Body of pancreas (tissue), 4 donors: ENCODE measurements at places on chromosomes 7 and 10.

DNA sequence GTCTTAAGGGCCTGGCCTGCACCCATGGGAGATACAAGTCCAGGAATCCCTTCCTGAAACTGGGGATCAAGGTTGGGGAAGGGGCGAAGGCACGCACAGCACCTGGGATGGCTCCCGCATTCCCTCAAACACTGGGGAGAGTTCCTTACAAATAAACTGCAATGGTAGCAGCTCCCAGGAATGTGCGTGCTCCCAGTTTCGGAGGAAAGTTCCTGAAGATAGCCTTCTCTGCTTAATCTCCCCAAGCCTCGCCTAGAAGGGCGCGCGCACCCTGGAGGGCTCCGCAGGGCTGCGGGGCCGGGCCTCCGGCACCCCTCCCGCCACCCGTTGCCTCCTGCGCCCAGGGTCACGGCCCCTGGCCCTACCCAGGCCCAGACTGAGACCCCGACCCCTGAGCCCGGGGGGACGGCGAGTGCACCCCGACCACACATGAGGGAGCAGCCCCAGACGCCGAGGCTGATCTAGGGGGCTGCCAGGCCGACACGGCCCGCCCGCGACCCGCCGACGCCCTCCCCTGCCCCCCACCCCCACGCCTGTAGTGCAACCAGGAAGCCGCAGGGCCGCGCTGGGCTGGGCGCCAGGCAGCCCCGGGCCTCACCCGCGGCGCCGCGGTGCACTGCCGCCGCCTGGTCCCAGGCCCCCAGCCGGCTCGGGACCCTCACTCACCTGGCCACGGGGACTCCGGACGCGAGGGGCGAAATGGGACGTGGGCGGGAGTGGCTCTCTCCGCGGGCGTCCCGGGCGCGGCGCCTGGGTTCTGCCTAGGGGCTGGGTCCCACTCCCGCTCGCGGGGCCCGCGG is 460 bp downstream of the ANXA11 start:
- peak; percentile 61 for DNase-seq
- peaks cover 70% of the 10 kb centered on the region for H3K4me1 ChIP-seq
- no peaks in the 10 kb centered on the region for H3K36me3 ChIP-seq
- H3K4me3 ChIP-seq: peak overlapping the region; percentile 75
- H3K27ac ChIP-seq: peak overlapping the region; percentile 98

GRCh38 chr10:19730167-19730906 is 85.9 kb upstream of the PLXDC2 start:
- no peaks in the 10 kb centered on the region for H3K36me3 ChIP-seq
- DNase-seq: no peak
- no peaks in the 10 kb centered on the region for H3K27me3 ChIP-seq
- no peak overlapping the region for H3K27ac ChIP-seq
- no peak overlapping the region for H3K4me3 ChIP-seq

DNA sequence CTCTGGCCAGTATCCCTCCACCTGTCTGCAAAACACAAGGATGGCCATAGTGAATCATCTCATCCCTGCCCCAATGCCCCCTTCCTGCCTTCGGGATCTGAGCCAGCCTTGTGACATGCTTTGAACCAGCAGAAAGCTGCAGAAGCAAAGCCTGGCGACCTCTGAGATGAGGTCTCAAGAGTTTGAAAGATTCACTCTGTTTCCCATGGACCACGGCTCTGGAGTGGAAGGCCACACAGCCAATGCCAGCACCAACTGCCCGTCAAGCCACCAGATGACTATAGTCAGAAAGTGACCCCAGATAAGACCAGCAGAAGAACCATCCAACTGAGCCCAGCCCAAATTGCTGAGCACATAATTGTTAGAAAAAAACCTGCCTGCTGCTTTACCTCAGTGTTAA is 193.9 kb upstream of the PPP2R2D start:
- DNase-seq: no peak
- no peak overlapping the region for H3K4me3 ChIP-seq
- H3K36me3 ChIP-seq: no peaks in the 10 kb centered on the region
- H3K27me3 ChIP-seq: no peaks in the 10 kb centered on the region
- H3K4me1 ChIP-seq: no peaks in the 10 kb centered on the region
- no peak overlapping the region for H3K27ac ChIP-seq

DNA sequence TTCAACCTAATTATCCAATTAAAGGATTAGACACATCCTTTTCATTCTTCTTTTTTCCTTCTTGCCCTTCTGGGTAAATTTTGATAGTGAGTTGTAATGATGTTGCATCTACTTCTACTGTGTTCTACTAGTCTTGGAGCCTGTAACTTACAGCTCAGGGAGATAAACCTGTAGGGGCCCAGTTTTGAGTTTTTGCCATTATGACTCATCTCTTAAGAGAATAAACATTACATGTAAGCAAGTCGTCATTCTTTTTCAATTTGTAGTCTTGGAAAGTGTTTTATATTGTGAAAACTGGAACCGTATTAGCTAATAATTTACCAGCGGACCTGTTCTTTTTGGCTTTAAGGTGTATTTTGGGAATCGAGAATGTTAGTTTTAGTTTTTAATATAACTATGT is 89.7 kb upstream of the RPA3 start:
- H3K27ac ChIP-seq: no peak overlapping the region
- no peak overlapping the region for H3K4me3 ChIP-seq
- no peaks in the 10 kb centered on the region for H3K27me3 ChIP-seq
- no peaks in the 10 kb centered on the region for H3K36me3 ChIP-seq
- no peak for DNase-seq
- peaks cover 5% of the 10 kb centered on the region for H3K4me1 ChIP-seq

- H3K27me3 ChIP-seq: no peaks in the 10 kb centered on the region
- H3K27ac ChIP-seq: no peak overlapping the region
- H3K4me3 ChIP-seq: no peak overlapping the region
- peak; percentile 25 for DNase-seq
These were observed 1.0 kb upstream of the KCP start for GRCh38 chr7:128911423-128912031.

- H3K27me3 ChIP-seq: no peaks in the 10 kb centered on the region
- H3K36me3 ChIP-seq: no peaks in the 10 kb centered on the region
- DNase-seq: peak; percentile 54
- no peak overlapping the region for H3K4me3 ChIP-seq
- H3K27ac ChIP-seq: no peak overlapping the region
- no peaks in the 10 kb centered on the region for H3K4me1 ChIP-seq
These were observed 433.6 kb downstream of the ACTR3B start for GRCh38 chr7:153193144-153193595.

- H3K4me3 ChIP-seq: no peak overlapping the region
- no peaks in the 10 kb centered on the region for H3K36me3 ChIP-seq
- no peak overlapping the region for H3K27ac ChIP-seq
These were observed 83.2 kb downstream of the HECTD2 start for GRCh38 chr10:91493313-91493712.

DNA sequence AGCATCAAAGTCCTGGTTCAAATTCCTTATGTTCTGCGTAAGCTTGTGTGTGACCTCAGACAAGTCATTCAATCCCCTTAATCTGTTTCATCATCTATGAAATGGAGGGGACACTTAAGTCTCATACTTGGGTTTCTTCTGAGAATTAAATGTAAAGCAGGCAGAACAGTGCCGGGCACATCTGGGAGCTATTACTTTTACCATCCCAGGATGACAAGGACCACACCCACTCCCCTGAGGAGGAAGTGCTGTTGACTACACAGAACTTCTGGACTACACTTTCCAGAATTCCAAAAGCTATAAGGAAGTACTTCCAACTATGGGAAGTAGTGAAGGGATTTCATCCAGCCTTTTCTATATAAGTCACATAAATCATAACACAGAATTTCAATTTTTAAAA is 294.9 kb downstream of the IPMK start:
- no peak for DNase-seq
- no peak overlapping the region for H3K4me3 ChIP-seq
- H3K36me3 ChIP-seq: no peaks in the 10 kb centered on the region
- H3K27me3 ChIP-seq: no peaks in the 10 kb centered on the region

DNA sequence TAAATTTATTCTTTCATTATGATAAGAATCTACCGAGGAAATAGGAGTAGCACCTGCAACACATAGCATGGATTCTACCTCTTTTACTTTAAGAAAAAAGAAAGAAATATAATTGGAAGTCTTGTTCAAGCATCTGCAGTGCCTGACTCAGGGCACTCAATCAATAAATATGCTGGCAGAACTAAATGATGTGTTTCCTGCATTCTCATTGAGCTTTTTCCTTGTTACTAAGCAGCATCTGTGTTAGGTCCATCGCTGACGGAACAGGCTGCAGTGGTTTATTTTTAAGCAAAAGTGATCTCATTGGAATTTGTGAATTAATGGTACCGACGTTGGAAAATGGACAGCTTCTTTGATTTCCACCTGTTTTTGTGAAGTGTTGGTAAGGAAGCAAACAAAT is 417.5 kb downstream of the DPP6 start:
- H3K4me1 ChIP-seq: no peaks in the 10 kb centered on the region
- no peaks in the 10 kb centered on the region for H3K36me3 ChIP-seq
- no peaks in the 10 kb centered on the region for H3K27me3 ChIP-seq
- H3K27ac ChIP-seq: no peak overlapping the region

GRCh38 chr10:75146780-75147179 is 35.3 kb downstream of the SAMD8 start:
- no peak overlapping the region for H3K27ac ChIP-seq
- H3K4me3 ChIP-seq: no peak overlapping the region
- no peaks in the 10 kb centered on the region for H3K27me3 ChIP-seq
- peaks cover 3% of the 10 kb centered on the region for H3K36me3 ChIP-seq

GRCh38 chr7:103577059-103577458 is 131.1 kb upstream of the SLC26A5 start:
- H3K36me3 ChIP-seq: no peaks in the 10 kb centered on the region
- H3K4me1 ChIP-seq: no peaks in the 10 kb centered on the region
- H3K4me3 ChIP-seq: no peak overlapping the region

DNA sequence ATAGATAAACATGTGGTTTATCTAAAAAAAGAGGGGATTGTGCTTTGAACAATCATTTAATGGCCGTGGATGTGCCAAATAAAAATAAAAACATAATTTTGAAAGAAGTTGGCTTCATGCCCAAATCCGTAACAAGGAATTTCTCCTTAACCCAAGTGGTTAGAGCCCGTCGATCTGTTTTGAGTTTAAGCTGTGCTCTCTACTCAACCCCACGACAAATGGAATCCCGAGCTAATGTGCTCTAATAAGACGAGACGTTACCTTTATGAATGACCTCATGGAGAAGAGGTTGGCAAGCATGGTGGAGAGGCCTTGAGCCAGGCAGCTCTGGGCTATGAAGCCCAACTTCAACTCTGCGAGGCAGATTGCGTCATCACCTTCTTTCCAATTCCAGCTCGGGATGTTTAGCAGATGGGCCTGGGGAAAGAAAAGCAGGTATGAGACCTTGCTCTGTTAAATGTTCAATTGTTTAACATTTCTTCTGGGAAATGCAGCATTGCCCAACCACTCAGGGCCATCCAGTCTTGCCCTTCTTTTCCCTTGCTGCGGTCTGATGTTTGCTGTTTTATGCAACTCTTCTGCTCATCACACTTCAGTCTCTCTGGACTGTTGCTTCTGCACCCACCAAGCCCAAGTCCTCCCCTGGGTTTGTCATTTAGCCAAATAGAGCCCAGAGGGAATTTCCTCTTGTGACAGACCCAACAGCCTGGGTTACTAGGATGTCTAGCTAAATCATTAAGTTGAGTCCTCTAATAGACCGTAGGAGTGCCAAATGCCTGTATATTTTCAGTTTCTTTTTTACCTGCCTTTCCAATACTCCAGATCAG is 564.6 kb downstream of the KCNMA1 start:
- H3K4me1 ChIP-seq: no peaks in the 10 kb centered on the region
- no peaks in the 10 kb centered on the region for H3K27me3 ChIP-seq
- DNase-seq: peak; percentile 14
- H3K36me3 ChIP-seq: no peaks in the 10 kb centered on the region
- H3K4me3 ChIP-seq: no peak overlapping the region
- H3K27ac ChIP-seq: no peak overlapping the region

DNA sequence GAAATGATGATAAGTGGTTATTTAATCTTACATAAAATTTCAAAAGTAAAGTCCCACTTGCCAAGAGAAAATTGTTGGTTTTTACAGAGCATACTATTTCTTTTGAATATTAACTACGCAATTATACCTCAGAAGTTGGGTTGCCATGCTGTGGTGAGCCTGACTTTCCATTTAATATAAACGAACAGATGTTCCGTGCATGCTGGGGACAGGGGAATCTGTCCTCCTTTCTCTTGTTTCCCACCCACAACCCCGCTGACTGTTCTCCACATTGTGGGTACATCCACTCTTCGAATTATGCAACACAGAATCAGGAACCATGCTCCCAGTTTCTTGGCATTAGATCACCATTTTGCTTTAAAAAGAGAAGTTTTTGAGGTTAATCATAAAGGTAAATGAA is 29.2 kb upstream of the RTKN2 start:
- no peaks in the 10 kb centered on the region for H3K36me3 ChIP-seq
- DNase-seq: no peak
- no peaks in the 10 kb centered on the region for H3K4me1 ChIP-seq
- no peak overlapping the region for H3K4me3 ChIP-seq
- no peak overlapping the region for H3K27ac ChIP-seq

GRCh38 chr7:2997014-2997413 is 46.7 kb downstream of the CARD11 start:
- H3K36me3 ChIP-seq: no peaks in the 10 kb centered on the region
- no peak overlapping the region for H3K4me3 ChIP-seq
- no peak overlapping the region for H3K27ac ChIP-seq
- H3K27me3 ChIP-seq: no peaks in the 10 kb centered on the region

DNA sequence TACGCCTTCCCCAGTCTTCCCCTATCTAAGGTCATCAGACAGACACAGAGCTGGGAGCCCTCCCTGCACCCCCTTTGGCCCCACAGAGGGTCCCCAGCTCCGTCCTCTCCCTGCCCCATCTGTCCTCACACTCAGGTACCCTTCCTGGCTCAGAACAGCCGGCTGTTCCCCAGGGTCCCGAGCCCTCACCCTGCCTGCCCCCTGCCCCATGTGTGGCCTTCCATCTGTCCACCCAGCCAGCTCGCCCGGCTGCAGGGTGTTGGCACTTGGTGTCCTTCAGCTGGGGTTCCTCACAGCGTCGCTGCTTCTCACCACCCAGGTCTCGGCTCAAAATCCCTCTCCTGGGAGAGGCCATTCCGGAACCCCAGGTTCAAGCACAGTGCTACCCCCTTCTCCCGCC is 28.9 kb upstream of the ELFN1 start:
- no peak overlapping the region for H3K27ac ChIP-seq
- peaks cover 1% of the 10 kb centered on the region for H3K27me3 ChIP-seq
- H3K4me1 ChIP-seq: no peaks in the 10 kb centered on the region
- H3K36me3 ChIP-seq: no peaks in the 10 kb centered on the region
- no peak for DNase-seq

DNA sequence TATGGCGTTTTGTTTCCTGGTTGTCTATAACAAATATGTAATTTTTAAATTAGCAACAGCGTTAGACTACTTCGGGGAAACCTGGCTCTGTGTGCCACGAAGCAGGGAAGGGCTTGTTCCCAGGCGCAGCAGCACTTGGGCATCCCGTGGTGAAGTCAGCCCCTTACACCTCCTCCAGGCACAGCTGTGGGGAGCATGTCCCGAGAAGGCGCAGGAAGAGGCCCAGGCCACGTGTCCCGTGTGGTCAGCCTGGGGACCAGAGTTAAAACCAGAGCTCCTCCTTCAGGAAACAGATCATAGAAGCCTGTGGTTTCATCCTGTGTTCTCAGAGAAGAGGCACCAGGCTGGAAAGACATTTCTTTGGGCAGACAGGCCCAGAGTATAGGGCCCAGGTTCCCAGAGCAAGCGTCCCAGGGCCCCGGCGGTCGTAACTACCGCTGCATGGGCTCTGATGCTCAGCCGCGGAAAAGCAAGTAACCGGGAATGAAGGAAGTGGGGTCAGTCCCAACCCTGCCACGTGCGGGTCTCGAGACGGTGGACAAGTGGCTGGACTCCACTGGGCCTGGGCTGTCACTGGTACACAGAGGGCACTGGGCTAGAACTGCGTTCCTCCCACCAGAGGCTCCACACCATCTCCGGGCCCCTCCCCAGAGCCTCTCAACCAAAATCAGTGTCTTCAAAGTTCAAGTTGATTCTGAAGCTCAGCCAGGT is 7.1 kb downstream of the NUDT1 start:
- no peak overlapping the region for H3K4me3 ChIP-seq
- peak overlapping the region; percentile 34 for H3K27ac ChIP-seq
- no peaks in the 10 kb centered on the region for H3K4me1 ChIP-seq
- no peaks in the 10 kb centered on the region for H3K36me3 ChIP-seq
